ENCODE measurements at places on chromosomes 3 and 15.

- no peak for DNase-seq
These were observed 56.8 kb downstream of the CMSS1 start for GRCh38 chr3:99874237-99875002.

GRCh38 chr3:13857702-13858380 lies 22.0 kb downstream of the WNT7A start:
- DNase-seq, result no peak

- DNase-seq, result no peak
These were observed 14.9 kb upstream of the WNT7A start for GRCh38 chr3:13894807-13895154.

GRCh38 chr3:64148955-64149653 lies 76.2 kb downstream of the PRICKLE2 start:
- DNase-seq, result no peak

DNA sequence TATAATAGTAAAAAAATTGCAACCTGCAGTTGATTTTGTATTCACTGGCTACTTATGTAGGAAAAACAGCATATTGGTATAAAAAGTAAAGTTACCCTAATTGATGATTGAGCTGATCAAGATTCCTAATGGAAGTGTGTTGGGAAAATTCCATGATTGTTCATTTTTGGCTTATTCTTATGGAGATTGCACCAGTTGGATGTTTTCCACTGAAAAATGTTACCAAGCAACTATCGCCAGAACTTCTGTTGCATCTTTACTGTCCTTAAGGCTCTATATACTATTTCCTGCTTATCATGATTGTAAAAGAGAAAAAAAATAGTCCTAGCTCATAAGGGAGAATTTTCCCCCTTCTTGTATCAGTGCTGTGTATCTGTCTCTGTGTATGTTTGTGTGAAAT lies 48.6 kb downstream of the SLC25A26 start:
- DNase-seq, result no peak

- no peak for DNase-seq
These were observed 528.8 kb downstream of the SHQ1 start for GRCh38 chr3:72319194-72320094.

DNA sequence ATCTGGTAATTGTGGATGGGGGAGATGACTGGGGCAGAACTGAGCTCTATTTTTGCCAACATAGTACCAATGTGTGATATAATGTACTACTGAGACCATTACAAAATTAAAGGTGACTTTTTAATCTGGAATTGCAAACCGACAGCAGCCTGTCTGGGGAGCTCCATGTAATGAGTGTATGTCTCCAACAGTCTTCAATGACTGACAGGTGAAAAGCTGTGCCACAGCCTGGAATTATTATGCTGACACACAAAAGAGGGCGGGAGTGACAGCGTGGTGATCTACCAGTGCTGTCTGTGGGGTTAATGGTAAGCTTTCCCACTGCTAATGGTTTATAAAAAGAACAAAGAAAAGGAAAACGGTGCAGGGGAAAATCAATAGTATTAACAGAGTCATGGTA lies 143.4 kb downstream of the CLSTN2 start:
- no peak for DNase-seq

- DNase-seq, result no peak
These were observed 30.0 kb downstream of the CHD2 start for GRCh38 chr15:92930054-92930621.

DNA sequence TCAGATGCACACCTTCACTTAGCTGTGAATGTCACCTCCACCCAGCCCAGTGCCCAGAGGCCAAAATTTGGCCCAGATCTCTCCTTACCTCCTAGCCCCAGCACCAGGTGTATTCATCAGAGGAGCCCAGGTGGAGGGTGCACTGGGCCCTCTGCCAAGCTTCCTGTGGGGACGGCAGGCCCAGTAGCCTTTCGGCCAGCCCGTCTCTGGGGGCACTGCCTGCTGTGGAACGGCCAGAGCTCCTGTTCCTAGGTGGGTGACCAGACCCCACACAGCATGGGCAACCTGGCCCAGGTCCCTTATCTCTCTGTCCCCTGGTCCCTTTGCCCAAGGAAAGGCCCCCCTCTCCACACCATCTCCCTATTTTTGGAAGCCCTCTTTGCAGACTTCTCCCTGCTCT lies 67.8 kb downstream of the AAGAB start:
- DNase-seq, result no peak

DNA sequence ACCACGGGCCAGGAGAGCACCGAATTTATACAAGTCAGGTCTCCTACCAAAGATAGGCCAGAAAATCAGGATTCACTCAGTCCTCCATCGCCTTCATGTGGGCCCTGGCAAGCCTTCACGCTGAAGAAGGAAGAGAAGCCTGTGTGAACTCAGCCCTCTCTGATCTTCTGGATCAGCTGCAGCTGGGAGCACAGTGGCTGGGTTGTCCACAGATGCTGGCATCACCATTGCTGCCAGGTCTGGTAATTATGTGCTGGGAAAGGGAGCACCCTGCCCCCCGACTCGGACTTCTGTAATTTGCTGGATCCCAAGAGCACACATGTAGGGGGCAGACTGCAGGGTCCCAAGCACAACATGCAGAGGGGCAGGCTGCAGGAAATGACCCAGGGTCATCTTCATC lies 12.4 kb upstream of the PDE8A start:
- no peak for DNase-seq

DNA sequence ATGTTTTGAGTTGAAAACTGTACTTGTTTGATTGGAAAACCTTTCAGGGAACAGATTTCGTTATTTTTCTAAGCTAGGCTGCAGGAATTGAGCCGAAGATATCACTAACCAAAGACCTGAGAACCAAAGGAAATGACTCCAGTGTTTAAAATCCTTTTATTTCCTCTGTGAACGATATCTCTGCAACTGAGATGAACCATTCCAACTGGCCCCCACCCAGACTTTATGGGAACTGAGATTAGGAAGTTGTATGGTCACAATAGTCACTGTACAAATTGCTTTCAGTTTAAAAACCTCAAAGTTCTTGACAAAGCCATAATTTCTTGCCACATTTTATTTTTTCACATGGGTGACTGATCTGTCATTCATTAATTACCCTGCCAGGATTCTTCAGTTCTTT lies 232.4 kb downstream of the RBMS3 start:
- no peak for DNase-seq

DNA sequence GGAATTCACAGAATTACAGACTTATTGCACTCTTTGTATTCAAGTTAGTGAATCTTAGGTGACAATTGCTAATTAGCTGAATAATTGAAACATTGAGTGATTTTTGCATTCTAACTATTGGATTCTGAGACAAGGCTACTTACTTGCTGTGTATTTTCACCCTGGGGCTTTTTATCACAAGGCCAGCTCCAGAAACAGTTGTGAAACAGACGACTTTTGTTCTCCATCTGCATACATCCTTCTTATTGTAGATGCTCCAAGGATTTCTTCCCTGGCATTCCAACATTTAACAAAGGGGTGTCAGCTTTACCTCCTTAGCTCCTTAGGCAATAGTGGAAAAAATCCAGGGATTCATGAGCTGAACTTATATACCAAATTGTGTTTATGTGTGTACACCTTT lies 233.2 kb upstream of the CHRM5 start:
- DNase-seq, result no peak

- no peak for DNase-seq
These were observed 88.6 kb downstream of the TRIM42 start for GRCh38 chr3:140766465-140766864.

GRCh38 chr3:7841451-7841850 lies 660.2 kb upstream of the LMCD1 start:
- no peak for DNase-seq

DNA sequence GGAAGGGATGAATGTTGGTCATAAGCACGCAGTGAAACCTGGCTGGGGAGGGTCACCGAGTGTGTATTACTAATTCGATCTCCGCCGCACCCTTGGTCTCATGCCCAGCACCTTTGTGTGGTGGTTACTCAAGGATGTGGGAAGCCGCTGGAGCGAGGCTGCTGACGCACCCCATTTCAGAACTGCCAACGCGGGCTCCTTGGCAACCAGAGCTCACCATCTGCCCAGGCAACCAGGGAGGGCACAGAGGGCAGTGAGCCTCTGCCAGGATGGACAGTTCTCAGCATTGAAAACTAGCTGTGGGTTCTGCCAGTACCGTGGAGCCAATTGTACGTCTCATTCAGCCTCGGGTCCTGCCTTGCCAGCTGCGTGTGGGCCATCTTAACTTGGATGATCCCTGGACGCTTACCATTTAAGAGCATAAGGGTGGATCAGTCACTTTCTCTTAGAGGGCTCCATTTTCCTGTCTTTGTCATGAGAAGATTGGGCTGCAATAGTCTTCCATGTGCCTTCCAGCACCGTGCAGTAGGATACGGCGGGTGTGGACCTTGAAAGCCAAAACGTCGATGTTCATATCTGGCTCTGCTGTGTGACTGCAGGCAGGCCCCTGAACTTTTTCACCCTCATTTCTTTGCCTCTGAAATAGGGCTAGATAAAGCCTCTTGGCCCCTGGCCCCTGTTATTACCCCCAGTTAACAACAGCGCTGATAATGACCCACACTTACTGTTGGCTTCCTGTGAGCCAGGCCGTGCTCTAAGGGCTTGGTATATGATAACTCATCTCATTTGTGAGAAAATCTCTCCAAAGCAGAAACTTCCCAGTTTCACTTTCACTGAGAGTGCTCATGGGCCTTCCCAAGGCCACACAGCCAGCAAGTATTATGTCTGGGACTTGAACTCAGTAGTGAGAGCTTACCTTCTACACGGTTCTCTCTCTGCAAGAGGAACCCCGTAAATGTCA lies 238.8 kb downstream of the OPA1 start:
- no peak for DNase-seq

DNA sequence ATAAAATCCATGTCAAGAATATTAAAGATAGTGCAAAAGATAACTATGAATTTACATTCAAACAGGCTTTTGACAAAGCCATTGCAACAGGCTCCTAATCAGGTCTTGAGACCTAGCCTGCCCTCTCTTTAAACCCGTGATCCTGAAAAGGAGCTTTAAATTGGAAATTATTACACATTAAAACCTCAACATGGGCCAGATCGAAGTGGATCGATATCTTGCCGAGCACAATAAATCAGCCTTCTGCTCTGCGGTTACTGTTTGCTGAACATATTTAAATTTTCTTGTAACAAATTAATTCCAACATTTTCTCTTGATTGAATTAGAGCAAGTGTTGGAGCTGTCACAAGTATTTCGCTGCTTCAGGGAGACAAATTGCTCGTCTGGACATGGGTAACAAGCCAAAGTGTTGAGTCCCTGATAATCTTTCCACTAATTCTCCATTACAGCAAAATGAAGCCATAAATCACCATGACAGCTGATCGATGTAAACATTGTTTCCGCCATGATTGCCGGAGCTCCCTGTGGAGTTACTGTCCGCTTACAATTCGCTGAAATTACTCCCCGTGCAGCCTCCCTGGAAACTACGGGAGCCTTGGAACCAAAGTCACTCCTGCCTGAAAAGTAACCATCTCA lies 47.6 kb downstream of the SHOX2 start:
- no peak for DNase-seq

- no peak for DNase-seq
These were observed 900 bp upstream of the GNB4 start for GRCh38 chr3:179452176-179452564.

- no peak for DNase-seq
These were observed 61.7 kb downstream of the STRIT1 start for GRCh38 chr3:155231792-155232191.

DNA sequence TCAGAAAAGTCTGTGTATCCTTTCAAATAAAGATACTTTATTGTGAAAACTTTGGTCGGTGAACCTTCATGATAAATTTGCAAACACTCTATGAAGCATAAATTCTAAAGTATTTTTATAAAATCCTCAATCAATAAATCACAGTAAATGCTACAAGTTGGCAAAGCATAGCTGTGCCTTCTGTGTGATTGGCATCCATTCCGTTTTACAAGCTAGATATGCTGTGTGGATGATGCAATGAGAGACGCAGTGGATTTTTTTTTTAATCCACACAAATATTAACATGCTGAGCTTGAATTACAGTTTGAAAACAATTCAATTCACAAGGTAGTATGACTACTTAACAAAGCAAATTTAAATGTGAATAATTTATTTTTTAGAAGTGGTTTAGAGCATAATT lies 937.2 kb downstream of the ZPLD1 start:
- no peak for DNase-seq

DNA sequence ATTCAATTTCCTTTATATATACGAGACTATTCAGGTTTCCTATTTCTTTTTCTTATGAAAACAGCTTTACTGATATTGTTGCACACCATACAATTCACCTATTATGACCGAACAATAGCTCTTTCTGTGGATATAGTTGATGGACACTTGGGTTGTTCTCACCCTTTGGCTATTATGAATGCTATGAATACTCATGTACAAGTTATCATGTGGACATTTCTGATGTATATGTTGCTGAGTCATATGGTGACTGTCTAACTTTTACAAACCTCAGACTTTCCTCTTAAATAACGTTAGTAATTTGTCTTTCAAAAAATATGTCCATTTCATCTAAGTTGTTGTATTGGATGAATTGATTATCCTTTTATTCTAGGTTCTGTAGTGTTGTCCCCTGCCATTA lies 15.7 kb upstream of the USF3 start:
- DNase-seq, result no peak

GRCh38 chr3:126135406-126136076 lies 44.8 kb downstream of the ALDH1L1 start:
- DNase-seq, result no peak

GRCh38 chr3:176687754-176688153 lies 509.5 kb downstream of the TBL1XR1 start:
- DNase-seq, result no peak

- DNase-seq, result no peak
These were observed 64.5 kb downstream of the LRTM1 start for GRCh38 chr3:54863366-54863765.

All from stimulated activated CD8-positive, alpha-beta memory T cell treated with anti-CD3 and anti-CD28 coated beads, Interleukin-7, amount 100 ng/mL, for 1 hour (primary cell).